ENCODE measurements at places on chromosomes 1 and 21.

- DNase-seq, result no peak
Measured at GRCh38 chr1:245301162-245301580, 146.4 kb downstream of the KIF26B start.

DNA sequence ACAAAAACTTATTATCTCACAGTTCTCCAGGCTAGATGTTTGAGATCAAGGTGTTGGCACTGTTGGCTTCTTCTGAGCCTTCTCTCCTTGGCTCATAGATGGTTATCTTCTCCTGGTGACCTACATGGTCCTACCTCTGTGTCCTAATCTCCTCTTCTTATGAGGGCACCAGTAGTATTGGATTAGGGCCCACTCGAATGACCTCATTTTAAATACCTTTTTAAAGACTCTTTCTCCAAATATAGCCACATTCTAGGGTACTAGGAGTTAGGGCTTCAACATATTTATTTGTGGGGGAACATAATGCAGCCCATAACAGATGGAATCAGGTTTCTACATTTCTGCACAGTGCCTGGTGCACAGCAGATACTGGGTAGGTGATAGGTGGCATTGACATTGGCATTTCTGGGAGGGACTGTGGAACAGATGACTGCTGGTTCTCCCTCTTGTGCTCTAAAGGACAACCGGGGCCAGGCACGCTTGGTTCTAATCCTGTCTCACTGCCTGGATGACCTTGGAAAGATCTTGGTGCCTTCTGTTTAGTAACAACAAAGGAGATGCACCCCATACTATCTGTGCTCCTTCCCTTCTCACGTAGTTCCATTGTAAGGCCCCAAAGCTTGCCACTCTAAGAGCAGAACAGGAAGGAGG, 140.3 kb downstream of the PLPP3 start:
- DNase-seq, result no peak

GRCh38 chr1:85330214-85330631, 53.8 kb upstream of the BCL10 start:
- DNase-seq, result no peak

DNA sequence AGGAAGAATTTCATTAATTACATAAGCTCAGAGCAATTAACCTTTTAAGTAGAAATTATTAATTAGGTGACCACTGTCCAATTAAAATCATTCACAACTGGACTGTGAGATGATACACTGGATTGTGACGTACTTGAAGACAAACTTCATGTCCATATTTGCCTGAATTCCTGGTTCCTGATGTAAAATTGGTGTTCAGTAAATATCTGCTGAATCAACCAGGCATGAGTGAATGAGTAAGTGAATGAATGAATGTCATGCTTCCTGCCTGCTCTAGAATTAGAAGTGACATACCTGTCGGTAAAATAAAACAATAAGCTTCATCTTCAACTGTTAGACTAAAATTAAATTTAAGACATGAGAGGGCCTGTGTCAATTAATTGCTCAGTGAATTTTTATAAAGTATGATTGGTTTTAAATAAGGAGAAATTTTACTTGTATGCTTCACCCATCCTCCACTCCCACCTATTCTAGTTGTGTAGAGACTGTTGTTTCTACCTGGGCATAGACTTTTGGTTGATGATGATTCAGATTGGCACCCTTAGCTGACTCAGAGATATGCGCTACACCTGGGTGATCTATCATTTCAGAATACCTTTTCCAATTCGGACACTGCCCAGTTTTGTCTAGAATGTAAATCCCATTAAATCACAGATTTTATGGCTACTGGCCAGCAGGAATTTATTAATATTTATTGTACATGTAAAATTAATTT, 56.9 kb upstream of the PTGS2 start:
- DNase-seq, result no peak

DNA sequence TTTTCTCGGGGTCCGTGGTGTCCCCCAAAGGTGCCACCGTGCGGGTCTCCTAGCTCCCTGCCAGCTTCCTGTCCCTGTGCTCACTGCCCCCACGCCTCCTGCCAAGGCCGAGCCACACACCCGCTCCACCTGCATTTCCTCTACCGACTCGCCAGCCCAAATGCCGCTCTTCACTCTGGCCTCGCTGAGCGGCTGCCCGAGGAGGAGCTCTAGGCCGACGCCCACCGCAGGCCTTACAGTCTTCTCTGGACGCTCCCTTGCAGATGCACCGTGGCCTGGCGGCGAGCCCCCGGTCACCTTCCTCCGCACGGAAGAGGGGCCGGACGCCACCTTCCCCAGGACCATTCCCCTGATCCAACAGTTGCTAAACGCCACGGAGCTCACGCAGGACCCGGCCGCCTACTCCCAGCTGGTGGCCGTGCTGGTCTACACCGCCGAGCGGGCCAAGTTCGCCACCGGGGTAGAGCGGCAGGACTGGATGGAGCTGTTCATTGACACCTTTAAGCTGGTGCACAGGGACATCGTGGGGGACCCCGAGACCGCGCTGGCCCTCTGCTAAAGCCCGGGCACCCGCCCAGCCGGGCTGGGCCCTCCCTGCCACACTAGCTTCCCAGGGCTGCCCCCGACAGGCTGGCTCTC, 26.3 kb downstream of the FTCD start:
- no peak for DNase-seq
